Stimulated activated CD8-positive, alpha-beta memory T cell treated with anti-CD3 and anti-CD28 coated beads, Interleukin-2, amount 100 ng/mL, for 48 hours (primary cell): ENCODE measurements at places on chromosomes 4 and X.

DNA sequence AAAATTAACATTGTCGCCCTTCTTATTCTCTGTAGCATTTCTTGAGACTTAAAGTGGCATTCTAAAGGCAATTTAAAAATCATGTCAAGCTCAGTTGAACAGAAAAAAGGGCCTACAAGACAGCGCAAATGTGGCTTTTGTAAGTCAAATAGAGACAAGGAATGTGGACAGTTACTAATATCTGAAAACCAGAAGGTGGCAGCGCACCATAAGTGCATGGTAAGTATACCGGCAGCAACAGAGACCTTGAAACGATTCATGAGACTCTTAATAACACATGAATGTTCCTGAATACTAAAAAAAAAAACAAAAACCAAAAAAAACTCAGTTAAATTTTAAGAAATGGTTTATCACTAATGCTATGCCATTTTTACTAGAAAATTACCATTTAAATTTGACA lies 82.4 kb upstream of the HPRT1 start:
- no peak for DNase-seq

GRCh38 chr4:98381306-98381705 lies 120.1 kb downstream of the RAP1GDS1 start:
- no peak for DNase-seq

DNA sequence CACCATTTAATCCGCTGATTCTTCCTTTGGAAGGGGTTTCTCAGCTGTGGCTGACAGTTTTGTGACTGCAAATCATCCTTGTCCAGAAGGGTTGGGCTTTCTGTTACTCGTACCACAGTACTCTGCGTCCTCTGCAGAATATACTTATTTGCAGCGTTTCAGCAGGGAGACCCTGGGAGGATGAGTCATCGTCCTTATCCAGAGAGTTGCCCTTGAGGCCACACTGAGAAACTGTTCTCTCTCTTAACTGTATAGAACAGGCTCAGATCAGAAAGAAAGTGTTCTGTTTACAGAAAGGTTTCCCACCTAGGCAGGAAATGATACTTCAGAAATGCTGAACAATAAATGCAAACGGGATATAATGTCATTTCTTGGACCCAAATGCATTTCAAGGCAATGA lies 47.8 kb upstream of the DDX53 start:
- DNase-seq = no peak

- DNase-seq = no peak
Measured at GRCh38 chr4:33061727-33062126, 2341.6 kb downstream of the PCDH7 start.

DNA sequence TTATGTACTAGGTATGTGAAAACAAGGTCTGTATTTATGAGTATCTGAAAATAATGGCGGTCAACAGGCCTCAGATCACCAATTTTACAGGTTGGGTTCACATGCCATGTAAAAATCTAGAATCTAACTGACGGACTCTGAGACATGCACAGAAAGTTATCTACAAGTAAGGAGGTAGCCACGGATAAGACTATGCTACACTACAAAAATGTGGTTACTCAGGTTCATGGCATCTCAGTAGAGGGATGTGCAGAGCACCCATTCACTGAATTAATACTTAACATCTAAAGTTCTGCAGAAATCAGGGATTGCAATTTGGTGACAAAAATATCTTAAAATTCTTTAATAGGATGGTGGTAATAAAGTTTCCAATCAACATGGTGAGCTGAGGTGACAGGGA lies 155.9 kb downstream of the APBB2 start:
- DNase-seq = no peak

- no peak for DNase-seq
Measured at GRCh38 chr4:81424816-81425755, 46.6 kb downstream of the RASGEF1B start.

DNA sequence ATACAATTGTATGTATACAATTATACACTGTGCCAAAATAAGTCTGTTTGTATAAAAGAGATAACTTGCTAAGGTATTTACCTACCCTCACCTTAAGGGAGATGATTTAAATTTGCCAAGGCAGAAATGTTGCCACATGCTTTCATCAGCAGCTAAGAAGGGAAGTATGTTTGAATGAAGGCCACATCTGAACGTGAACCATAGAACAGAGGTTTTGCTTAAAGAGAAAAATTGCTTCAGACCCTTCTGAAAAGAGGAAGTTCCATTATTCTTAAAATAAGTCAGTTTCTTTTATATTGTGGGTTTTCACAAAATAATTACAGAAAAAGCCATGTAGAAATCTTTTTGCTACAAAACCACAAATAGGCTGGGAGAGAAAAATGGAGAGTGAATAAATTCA lies 621.5 kb upstream of the HTR2C start:
- no peak for DNase-seq

DNA sequence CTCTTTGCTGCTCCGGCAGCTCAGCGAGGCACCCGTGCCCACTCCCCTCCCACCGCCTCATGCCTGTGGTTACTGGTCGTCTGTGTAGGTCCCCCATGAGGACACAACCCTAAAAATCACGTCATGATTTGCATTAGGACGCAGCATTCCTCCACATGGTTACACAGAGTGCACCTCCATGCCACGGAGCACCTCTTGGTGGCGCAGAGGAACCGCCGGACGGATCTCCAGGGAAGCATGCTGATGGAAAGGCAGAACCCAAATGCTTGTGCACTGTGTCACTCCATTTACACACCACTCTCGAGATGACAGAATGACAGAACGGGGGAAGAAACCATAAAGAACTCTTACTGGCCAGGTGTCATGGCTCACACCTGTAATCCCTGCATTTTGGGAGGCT lies 22.4 kb downstream of the FAM53A start:
- DNase-seq = no peak

DNA sequence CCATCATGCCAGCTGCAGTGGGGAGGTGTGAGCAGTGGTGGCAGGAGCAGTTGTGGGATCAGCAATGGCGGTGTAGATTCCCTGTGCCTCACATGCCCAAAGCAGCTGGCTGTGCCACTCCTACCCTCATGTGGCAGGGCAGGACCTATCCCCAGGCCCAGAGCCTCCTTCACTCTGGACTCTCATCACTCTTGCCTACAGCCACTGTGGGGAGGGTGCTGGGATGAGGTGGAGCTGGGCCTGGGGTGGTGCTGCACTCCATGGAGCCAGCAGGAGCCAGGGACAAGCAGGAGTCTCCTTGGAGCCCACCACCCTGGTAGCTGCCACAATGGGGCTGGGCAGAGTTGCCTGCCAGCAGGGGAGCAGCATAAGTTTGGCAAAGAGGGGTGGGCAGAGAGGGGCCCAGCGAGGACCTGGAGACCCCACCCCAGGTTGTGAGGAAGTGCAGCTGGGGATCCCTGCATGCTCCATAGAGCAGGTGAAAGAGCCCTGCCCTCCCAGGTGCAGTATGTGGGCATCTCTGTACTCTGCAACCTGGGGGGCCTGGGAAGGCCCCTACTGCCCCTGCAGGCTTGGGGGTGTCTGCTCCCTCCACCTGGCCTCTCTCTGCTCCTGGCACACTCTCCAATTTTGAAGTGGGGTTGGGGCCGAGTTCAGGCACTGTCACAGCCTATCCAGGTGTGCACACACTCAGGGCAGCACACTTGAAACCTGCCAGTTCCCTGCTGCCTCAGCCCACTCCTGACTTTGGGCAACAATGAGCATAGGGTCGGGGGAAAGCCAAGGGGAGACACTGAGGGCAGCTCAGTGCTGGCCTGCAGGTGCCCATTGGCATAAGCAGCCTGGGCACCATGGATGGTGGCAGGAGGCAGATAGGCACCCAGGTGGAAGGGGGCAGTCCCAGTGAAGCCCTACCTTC lies 74.0 kb upstream of the INTU start:
- no peak for DNase-seq

GRCh38 chr4:123516576-123516975 lies 120.0 kb downstream of the SPRY1 start:
- no peak for DNase-seq

DNA sequence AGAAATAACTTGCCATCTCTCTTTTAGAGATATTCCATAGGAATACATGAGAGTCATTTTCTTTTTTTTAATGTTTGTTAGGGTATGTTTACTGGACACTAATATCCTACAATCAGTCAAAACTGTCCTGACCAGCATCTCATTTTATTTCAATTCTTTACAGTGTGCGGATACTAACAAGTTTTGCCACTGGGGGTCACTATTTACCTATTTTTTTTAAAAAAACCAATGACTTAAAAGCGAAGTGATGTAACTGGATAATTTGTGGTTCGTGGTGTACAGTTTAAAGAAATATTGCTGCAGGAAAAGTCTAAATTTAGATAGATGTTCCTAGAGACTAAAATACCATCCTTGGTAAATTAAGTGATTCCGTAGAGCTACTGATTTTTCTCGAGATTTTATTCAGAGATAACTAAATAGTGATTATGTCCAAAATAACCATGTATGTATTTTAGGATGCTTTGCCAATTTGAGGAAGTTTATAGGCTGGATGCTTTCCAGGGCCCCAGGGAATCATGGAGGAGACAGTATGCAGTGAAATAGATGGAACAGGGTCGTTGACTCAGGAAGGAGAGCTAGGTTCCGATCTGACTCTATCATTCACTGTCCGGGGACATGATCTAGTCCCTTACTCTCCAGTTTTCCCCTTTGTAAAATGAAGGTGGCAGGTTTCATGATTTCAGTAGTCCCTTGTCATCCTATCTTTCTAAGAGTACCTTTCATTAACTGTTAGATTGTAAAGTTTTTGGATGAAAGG lies 34.0 kb upstream of the GNPDA2 start:
- no peak for DNase-seq

DNA sequence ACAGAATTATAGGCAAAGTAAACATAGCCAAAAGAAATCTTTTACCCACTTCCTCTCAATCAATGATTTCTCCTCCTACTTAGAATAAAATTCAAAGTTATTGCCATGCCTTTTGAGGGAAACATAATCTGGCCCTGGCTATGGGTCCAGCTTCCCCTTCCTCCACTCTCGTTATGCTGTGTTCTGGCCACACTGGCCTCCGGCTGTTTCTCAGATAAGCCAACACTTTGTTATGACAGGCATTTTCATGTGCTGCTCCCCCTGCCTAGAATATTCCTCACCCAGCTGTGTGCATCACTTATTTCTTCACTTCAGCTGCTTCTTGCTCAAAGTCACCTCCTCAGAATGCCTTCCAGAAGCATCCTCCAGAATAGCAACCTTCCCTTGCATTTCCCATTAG lies 386.6 kb upstream of the AADAT start:
- no peak for DNase-seq

- no peak for DNase-seq
Measured at GRCh38 chr4:85769009-85769408, 294.1 kb downstream of the ARHGAP24 start.

- DNase-seq = no peak
Measured at GRCh38 chr4:81019006-81019405, 11.5 kb upstream of the BMP3 start.
